Hypothalamus (tissue), 51 donors: ENCODE measurements at places on chromosomes 7 and 10.

GRCh38 chr7:140525743-140526142, 46.4 kb upstream of the MKRN1 start:
- no peak for DNase-seq

DNA sequence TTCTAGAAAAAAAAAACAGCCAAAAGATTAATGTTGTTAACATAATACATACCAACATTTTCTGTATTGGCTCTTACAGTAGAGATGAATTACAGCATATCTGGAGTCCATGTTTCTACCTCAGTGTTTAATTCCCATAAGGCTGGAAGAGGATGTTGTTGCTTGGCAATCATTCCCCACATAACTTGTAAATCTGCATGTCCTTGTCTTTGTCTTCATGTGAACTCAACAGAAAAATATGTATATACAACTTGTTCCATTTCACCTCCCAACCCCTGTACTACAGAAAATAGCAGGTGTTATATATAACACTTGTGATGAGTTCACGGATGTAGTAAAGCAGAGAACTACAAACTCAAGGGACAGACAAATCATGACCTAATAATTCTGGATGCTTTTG, 160.9 kb upstream of the SEMA3C start:
- DNase-seq: no peak

GRCh38 chr10:49841615-49842332, 79.7 kb upstream of the OGDHL start:
- no peak for DNase-seq

- no peak for DNase-seq
Observed at GRCh38 chr7:32275216-32276009, 205.2 kb upstream of the PDE1C start.

- DNase-seq: no peak
Observed at GRCh38 chr7:113698556-113699220, 220.1 kb downstream of the PPP1R3A start.
